ENCODE measurements at places on chromosomes 4 and X.

DNA sequence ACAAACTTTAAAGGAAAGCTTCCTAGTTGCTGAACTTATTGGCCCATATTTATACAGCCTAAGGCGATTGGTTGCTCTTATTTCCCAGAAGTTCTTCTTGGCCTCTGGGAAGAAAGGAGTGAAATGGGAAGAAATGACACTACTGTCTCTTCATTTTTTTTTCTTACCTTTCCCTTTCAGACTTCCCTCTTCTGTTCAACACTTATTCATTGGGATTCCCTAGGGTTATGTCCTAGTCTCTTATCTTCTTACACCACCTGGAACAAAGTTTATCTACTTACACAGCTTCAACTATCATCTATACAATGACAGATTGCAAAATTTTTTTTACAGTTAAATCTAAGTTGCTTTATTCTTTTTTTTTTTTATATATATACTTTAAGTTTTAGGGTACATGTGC lies 68.0 kb downstream of the SNX12 start:
- no peak for DNase-seq

DNA sequence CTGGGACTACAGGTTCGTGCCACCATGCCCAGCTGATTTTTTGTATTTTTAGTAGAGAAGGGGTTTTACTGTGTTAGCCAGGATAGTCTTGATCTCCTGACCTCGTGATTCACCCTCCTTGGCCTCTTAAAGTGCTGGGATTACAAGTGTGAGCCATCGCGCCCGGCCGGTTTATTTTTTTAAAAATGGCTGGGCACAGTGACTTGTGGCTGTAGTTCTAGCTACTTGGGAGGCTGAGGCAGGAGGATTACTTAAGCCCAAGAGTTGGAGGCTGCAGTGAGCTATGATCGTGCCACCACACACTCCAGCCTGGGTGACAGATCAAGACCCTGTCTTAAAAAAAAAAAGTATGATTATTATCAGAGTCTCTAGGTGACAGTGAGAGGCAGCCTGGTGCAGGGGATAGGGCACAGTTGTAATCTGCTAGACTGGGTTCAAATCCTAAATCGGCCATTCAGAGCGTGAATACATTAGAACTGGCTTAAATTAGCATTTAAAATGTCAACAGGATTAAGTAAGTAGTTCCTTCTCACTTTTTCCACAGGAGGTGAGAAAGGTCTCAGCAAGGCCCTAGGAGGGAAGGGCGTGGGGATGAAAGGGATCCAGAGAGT lies 435 bp upstream of the MGST2 start:
- no peak for DNase-seq

DNA sequence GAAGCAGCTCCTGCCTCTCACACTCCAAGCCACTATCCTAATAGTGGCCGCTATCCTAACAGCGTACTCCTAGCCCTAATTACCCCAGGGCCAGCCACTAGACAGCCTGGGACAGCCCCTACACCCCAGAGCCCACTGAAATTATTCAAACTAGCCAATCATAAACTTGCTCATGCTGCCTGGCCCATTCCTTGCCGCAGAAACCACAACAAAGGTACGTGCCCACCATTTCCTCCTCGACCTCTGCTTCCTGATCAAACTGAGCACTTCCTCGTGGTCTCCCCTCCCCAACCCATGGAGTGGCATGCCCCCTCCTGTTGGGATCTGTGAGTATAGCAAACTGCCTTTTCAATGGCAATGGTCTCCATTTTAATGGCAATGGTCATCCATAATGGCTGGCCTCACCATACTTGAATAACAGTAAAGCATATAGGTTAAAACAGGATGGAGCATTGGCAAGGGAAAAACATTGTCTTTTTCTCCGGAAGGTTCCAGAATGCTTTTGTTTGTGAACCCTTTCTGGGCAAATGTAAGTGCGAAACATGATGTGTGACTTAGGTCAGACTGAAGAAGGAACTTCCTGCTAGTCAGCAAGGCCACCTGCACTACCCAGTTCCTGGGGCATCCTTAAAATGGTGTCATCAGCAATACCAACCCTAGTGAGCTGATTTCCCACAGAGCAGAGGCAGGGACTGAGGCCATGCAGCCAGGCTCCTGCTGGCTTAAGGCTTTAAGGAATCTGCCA lies 107.1 kb upstream of the ATP6AP2 start:
- DNase-seq = no peak

- no peak for DNase-seq
Observed at GRCh38 chr4:81963763-81964020, 410.1 kb downstream of the HNRNPD start.

- DNase-seq = no peak
Observed at GRCh38 chrX:38192007-38192810, 28.5 kb downstream of the SRPX start.

GRCh38 chrX:72002875-72003274 lies 92.2 kb downstream of the NHSL2 start:
- no peak for DNase-seq

DNA sequence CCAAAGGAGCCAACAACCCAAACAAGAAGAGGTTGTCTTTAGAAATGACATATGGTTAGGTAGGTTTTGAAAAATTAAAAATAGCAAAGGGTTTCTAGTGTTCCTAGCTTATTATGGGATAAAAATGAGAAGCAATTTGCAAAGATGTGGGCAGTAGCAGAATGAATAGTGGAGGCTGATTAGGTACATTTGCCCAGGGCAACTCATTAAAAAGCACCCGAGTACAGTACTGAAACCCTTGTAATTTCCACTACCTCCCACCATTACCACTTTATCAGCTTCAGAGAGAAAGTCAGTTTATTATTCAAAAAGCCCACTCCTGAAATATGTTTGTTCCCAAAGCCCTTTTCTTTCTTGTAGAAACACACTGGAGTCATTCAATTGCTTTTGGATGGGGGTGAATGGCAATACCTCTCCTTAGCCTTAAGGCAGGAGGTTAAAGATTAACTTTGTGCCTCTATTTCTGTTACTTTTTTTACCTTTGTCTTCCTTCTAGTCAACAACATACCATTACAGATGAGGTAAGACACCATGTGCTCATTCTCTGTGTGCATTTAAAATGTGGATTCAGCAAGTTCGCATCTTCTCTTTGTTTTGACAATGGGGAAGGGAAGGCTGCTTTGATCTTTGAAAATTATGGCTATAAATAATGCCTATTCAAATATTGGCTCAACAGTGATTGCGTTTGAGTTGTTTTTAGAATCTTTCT lies 353.8 kb upstream of the CASK start:
- no peak for DNase-seq

DNA sequence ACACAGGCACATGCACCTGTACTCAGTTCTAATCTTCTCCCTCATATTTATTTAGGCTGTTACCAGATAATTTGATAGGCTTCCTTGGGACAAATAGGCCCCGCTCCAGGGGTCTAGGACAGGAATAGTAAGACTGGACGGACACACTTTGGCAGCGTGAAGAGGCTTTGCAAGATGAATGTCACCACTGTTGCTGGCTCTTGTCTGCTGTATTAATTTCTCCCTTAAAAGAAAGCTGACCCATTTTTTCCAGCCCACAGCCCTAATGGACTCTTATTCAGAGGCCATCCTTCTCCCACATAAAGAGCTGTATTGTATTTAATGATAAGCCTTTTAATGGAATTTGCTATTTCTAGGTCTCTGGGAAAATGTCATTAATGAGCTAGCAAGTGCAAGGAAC lies 18.0 kb downstream of the FAM184B start:
- no peak for DNase-seq

- DNase-seq = no peak
Observed at GRCh38 chrX:44234541-44234940, 108.9 kb downstream of the EFHC2 start.

- no peak for DNase-seq
Observed at GRCh38 chrX:67892401-67892800, 348.6 kb downstream of the AR start.

DNA sequence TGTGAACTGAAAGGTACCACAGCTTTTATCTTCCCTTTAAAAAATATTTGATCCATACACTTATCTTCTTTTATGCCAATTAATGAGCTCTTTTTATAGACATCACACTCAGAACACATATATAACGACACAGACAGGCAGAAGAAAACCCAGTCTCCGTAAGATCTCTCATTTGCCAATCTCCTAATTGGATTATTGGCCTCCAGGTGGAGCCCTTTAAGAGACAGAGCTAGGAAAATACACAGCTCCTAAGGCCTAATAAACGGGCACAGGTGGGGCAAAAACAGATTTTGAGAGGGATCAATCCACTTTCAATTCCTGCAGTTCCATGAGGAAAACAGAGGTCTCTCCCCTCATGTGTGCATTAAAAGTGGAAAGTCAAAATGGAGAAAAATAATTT lies 1495.4 kb downstream of the RPA4 start:
- DNase-seq = no peak

DNA sequence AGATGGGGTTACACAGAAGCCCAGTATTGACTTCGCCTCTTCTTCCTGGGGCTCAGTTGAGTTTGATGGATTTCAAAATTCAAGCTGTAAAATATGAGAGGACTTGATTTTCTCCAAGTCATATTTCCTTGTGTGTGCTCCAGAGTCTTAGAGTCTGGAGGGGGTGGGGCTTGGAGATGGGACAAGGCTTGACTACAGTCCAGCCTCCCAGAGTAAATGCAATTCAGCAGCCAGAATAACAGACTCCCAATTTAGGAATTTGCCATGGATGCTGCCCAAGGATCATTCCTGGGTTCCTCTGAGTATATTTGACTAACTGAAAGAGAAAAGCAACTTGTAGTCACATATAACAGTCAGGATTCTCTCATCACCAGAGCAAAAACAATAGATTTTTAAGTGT lies 53.7 kb upstream of the RBPJ start:
- no peak for DNase-seq

- no peak for DNase-seq
Observed at GRCh38 chr4:79700356-79700755, 292.3 kb upstream of the GK2 start.

DNA sequence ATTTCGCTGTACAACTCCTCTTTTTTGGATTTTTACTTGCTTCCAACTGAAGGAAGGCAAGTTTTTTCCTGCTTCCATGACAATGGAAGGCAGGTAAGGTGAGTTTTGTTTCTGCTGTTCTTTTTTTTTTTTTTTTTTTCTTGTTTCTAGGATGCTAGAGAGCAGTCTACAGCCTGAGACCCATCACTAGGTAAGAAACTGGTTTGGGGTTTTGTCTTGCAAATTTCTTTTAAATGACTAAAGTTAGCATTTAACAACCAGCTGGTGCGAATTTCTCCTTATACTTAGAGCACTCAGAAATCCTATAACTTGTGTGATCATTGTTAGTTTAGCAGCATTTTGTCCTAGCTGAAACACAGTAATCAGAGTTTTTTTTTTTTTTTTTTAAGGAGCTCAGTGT lies 378.4 kb upstream of the CNKSR2 start:
- no peak for DNase-seq

DNA sequence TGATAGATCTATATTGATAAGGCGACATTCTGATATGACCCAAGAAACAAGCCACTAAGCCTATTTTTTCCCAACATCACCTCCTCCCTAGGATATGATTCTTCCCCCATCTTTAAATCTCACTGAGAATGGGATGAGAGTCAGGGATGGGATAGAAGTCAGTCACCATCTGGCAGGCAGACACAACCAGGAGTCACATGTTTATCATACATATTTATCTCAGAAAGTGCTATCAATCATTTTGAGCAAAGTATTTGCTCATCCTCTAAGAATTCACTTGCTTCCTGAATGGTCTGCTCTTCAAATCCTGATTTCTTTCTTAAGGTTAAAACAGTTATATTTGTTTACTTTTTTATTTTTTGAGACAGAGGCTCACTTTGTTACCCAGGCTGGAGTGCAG lies 20.3 kb downstream of the DNAAF6 start:
- no peak for DNase-seq

DNA sequence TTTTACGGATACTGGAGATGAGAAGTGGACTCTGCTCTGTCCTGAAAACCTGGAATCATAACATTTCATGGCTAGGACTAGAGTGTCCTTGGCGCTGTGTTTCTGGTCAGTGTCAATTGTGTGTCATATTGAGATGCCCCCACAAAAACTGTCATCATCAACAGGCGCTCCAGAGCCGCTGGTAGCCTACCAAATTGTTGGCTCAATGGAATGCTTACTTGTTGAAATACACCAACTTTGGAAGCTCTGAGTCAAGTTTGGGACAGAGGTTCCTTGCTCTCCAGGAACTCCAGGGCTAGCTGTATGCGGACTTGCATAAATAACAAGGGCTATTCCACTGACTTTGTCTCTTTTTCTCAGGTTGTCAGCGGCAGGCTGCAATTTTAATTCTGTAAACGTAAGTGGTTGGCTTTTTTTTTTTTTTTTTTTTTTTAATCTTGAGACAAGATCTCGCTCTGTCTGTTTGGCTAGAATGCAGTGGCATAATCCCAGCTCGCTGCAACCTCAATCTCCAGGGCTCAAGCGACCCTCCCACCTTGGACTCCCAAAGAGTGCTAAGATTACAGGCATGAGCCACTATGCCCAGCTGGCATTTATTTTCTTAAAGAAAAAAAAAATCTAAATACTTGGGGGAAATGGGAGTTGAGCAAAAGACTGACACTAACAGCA lies 871 bp upstream of the HPGD start:
- no peak for DNase-seq

DNA sequence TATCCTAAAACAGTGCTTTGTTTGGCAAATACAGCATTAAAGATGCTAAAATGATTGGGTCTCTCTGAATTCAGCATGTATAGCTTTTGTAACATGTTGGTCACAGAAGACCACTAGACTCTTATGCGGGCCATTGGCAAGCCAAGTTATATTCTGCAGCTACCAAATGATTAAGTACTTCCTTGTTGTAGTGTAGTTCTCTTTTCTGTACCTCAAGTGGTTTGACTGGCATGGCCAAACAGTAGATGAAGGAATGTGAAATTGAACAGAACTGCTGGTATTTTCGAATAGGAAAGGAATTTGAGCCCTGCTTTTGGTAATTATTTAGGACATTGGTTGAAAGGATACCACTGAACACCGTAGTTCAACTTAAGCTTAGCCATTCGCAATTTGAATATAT lies 193.9 kb upstream of the GPC4 start:
- no peak for DNase-seq

DNA sequence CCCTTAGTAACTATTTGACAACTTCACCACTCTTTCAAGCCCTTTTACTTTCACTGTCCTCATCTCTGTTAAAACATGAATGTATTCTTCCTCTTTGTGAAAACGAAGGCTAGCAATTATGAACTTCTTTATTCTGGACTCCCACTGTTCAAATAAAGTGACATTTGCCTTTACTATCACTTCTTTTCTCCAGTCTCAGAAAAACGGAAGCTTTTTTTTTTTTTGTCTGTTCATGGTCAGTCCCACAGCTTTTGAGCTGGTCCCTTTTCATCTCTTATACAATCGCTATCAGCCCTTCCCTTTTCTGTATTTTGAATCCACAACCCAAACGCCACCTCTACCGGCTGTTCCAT lies 327.7 kb downstream of the DKK2 start:
- no peak for DNase-seq

DNA sequence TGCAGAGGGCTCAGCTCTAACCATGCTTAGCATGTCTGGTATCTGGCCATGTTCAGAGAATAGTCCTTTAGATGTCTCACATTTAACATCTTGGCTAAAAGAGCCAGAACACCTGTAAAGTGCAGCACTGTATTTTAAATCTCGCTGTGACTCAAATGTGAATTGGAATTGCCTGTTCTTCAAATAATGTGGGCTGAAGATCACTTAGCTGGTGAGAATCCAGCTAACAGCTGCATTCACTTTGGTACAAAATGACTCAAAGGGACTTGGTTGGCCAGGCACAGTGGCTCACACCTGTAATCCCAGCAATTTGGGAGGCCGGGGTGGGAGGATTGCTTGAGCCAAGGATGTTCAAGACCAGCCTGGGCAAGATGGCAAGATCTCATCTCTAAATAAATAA lies 63.5 kb upstream of the PLAC8 start:
- DNase-seq = no peak

Data from activated CD8-positive, alpha-beta memory T cell treated with anti-CD3 and anti-CD28 coated beads for 48 hours (primary cell).